ENCODE measurements at places on chromosomes 2 and 18.

- no peak for DNase-seq
Observed at GRCh38 chr2:163493359-163494298, 242.2 kb downstream of the FIGN start.

GRCh38 chr2:61456070-61456745 is 14.7 kb downstream of the USP34 start:
- no peak for DNase-seq

- no peak for DNase-seq
Observed at GRCh38 chr2:106193690-106193976, 468 bp downstream of the UXS1 start.

DNA sequence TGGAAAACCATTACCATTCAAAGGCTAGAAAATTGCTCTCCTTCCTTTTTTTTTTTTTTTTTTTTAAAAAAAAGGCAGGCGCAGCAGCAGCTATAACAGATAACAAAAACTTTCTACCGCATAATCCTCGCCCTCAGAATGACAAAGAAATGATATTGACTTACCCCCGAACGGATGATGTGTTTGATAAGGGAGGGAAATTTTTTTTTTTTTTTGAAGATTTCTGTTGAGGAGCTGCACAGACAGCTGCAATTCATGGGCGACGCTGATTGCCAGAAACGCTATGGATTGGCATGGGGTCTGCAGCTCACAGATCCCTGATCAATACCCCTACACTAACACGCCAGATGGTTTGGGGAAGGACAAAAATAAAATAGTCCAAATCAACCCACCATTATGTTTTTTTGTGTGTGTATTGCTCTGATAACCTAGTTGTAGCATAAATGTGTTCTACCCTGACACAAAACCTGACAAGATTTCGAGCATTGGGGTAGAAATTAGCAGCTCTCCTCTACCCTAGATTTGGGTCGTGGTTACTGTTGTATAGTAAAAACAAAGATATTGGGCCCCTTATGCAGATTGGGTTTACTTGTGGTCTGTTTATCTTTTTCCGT is 3.6 kb upstream of the ONECUT2 start:
- no peak for DNase-seq

- no peak for DNase-seq
Observed at GRCh38 chr2:20456116-20456571, 9.3 kb downstream of the RHOB start.

GRCh38 chr2:88845772-88846661 is 154.5 kb downstream of the RPIA start:
- no peak for DNase-seq

DNA sequence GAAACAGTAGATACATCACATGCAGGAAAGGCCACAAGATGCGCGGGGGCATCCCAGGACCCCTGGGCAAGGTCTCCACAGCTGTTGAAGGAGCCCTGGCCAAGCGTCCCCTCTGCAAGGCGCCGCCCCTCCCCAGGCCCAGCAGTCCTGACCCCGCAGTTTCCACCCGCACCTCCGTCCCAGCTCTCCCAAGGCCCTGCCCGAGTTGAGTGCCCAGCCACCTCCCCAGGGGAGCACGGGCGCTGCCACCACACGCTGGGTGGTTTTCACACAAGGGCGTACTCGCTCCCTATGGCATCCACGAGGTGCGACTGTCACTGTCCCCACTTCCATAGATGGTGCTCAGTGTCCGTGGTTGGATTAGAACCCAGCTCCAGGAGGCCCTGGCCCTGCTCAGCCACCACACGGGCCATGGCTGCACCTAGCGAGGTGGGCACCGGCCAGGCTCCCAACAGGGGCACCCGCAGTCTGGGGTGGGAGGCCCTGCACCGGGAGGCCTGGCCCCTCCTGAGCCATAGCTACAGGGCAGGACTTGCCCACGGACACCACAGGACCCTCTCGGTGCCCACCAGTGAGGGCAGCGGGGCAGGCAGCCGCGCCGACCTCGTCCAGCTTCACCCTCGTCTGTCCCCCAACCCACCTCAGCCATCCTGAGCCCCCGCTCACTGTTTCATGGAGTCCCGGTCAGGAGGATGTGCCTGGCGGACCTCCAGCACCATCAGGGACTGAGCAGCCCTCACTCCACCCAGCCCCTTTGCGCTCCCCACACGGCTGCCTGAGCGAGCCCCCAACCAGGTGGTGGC is 36.0 kb downstream of the KIF1A start:
- no peak for DNase-seq

DNA sequence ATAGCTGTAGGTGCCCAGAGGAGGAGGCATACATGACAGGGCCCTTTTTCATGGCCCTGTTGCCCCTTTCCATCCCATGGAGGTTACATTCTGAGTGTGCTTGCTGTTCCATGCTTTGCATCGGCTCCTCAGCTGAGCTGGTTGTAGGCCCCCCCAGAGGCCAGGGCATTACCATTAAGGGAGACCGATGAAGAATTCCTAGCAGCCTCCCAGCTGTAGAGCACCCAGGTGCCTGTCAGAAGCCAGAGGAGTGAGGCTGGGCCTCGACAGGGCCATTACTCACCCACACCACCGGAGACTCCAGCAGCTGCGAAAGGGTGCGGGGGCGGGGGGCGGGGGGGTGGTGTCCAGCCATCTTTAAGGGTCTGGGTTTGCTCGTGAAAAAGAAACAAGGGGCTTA is 72.2 kb downstream of the GALNT14 start:
- no peak for DNase-seq
